DMS 273 treated with DMSO at 0.1 percent for 48 hours (cell line): ENCODE measurements at places on chromosomes 2 and 18.

DNA sequence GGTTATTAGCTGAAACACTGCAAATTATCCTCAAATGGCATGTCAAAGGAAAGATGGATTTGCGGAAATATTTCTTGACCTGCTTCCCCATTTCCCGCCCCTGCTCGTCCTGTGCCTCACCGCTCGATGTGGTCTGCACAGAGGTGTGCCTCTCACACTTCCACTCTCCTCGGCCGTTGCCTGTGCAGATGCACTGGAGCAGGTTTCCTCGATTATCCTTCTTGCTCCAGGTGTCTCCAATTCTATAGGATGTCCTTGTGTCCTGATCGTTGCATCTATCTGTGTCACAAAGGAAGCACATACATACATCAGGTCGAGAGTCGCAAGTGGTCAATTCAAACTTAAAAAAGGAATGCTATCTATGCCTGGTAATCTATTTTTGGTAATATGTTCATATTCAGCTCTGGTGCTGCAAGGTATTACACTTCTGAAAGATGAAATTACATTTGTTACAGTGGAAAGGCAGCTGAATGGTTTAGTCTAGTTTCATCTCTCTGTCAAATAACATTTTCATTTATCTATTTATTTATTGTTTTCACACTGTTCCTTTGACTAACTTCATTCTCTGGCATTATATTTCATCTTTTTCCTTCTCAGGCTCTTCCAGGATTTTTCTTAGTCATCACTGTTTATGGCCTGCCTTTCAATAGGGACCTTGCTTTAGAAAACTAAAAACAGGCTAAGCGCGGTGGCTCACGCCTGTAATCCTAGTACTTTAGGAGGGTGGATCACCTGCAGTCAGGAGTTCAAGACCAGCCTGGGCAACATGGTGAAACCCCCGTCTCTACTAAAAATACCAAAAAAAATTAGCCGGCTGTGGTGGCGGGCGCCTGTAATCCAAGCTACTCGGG is 7.6 kb downstream of the FN1 start:
- DNase-seq = no peak

- DNase-seq = no peak
Observed at GRCh38 chr2:16725549-16725948, 59.9 kb upstream of the CYRIA start.

GRCh38 chr2:175707322-175707721 is 294.7 kb downstream of the LNPK start:
- DNase-seq = no peak

DNA sequence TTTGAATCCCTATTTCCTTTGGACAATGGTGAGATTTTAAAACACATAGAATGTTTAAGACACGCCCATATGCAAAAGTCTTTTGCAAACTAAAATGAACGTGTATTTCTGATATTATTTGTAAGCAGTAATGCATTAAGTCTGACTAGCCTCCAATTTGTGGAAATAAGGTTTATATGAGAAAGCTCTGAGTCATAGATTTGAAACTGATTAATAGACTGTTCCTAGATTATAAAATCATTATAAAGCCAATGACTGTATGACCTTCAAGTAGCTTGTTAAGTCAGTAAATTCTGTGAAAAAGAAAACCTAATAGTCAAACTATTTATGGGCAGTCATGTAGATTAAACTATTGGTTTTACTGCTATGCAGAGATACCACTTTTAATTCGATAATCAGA is 12.8 kb upstream of the EFEMP1 start:
- no peak for DNase-seq

DNA sequence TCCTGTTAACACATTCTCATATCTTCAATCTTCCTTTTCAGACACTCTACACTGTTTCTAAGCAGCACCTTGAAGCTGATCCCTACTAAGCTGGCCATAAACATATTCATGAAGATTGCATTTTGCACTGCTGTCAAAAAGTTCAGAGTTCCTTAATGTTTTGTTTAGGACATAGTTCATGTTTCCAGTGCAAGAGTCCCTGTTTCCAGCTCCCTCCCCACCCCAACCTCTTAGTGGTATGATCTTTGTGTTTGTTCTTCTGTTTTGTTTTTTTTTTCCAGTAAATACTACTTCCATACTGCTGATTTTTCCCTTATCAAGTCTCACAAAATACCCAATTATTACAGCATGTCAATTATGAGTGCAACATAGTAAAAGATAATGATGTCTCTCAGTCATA is 4.1 kb upstream of the SLC40A1 start:
- no peak for DNase-seq

DNA sequence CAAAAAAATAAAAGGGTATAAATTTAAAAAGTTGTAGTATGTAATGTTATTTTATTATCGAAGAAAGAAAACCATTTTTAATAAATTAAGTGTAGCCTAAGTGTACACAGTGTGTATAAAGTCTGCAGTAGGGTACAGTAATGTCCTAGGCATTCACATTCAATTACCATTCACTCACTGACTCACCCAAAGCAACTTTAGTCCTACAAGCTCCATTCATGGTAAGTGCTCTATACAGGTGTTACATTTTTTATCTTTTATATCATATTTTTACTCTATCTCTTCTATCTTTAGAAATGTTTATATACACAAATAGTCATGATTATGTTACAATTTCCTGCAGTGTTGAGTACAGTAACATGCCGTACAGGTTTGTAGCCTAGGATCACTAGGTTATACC is 59.5 kb downstream of the RABL2A start:
- DNase-seq = no peak
